ENCODE measurements at places on chromosomes 1 and 21. TPM values are rescaled to one million over a fixed set of nuclear protein-coding genes. Genes with fewer than 3 reads are reported as not detected.

GRCh38 chr1:121519042-121519755 lies 334.4 kb downstream of the SRGAP2C start:
- DNase-seq = peak; percentile 84

GRCh38 chr1:59136541-59137275 lies 160.2 kb upstream of the FGGY start:
- no peak for DNase-seq

DNA sequence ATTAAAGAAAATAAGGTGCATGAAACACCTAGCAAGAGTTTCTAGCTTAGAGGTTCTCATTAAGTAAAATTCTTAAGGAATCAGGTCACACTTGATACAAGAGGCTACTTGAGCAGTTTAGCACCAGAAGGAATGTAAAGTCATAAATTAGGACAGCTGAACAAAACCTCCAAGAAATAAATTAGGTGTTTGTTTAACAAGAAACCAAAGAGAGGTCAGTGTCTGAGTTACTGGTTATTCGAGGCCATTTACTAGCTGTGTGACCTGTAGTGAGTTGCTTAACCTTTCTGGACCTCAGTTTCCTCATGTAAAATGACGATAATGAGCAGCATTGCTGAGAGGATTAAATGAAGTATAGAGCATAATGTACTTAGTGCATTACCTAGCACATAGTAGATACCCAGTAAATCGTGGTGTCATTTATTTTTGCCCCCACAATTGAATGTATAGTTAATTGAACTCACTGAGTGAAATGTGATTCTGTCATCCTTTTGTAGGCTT lies 908 bp upstream of the ELK4 start:
- no peak for DNase-seq

DNA sequence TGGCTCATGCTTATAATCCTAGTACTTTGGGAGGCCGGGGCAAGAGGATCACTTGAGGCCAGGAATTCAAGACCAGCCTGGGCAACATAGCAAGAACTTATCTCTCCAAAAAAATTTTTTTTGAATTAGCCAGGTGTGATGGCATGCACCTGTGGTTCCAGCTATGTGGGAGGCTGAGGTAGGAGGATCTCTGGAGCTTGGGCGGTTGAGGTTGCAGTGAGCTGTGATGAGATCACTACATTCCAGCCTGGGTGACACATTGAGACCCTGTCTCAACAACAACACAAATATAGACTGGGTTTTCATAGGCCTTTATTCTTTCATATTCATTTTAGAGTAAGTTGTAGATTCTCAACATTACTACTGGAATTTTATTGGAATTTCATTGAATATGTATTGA lies 12.8 kb downstream of the MED18 start:
- peak; percentile 23 for DNase-seq

- DNase-seq = no peak
Measured at GRCh38 chr1:170665629-170666028, 1.7 kb downstream of the PRRX1 start.

DNA sequence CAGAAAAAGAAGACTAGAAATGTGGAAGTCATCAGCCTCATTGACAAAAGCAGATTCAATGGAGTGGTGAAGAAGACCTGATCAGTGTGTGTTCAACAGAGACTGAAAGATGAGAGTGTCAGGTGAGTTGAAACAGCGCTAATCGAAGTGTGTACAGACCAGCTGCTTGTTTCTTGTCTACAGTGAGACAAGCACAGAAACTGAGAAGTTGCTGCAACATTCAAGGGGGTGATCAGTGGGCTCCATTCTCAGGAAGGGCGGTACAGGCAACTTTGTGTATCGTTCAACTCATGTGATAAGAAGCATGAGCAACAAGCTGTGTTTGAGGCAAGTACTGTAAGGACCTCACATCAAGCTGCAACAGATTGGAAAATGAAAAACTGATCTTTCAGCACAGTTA lies 19.4 kb downstream of the DSCAM start:
- DNase-seq = no peak

DNA sequence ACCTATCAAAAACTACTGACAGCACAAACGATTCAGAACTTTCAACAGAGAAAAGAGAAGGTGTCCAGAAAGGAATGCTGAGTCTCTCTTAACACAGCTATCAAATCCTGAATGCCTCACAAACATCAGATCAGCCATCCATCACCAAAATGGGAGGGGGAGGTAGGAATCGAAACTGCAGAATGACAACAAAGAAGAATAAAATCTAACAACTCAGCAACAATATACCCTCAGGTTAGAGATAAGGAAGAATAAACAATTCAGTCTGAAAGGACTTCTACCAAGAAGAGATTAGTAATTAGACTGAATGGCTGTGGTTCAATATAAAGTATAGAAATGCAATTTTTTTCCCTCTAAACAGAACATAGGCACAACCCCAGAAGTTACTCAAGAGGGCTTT lies 94.4 kb downstream of the RERE start:
- DNase-seq = no peak

DNA sequence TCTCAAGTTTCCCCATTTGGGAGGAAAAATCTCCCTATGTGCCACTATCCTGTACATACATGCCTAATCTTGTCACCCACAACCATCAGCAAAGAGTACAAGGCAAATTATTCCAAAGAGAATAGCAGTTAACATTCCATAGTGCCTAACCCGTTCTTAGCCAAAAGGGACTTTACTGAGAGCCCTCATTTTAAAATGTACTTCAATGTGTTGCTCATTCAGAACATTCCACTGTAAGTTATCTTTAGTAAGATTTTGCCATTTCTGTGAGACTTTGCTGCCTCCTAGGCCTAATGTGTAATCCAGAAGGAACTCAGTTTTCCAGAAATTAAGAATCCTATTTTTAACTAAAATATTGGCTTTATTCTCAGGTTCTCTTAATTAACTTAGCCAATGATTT lies 11.3 kb upstream of the MRPL55 start:
- no peak for DNase-seq

- DNase-seq = no peak
Measured at GRCh38 chr21:44980562-44981489, 41.0 kb downstream of the SLX9 start.

Gene C1orf53
- total RNA-seq = 4.2 TPM

Gene FAM167B
- total RNA-seq = 9.2 TPM

Gene DEGS1
- total RNA-seq = 109 TPM

Gene ABCA4
- 0.42 TPM for total RNA-seq

Measured in posterior vena cava (tissue), 2 donors.